ENCODE measurements at places on chromosomes 1 and 21.
A peak's percentile ranks its signal among the peaks of the same experiment; 100 is the strongest.

- DNase-seq = no peak
Measured at GRCh38 chr21:29293495-29293894, 5.2 kb upstream of the BACH1 start.

GRCh38 chr1:229456016-229456415 lies 22.1 kb upstream of the ACTA1 start:
- DNase-seq = no peak

GRCh38 chr1:96845464-96845863 lies 123.9 kb downstream of the PTBP2 start:
- peak; percentile 37 for DNase-seq

GRCh38 chr1:11650331-11650991 lies 3.8 kb downstream of the FBXO2 start:
- DNase-seq = peak; percentile 79

DNA sequence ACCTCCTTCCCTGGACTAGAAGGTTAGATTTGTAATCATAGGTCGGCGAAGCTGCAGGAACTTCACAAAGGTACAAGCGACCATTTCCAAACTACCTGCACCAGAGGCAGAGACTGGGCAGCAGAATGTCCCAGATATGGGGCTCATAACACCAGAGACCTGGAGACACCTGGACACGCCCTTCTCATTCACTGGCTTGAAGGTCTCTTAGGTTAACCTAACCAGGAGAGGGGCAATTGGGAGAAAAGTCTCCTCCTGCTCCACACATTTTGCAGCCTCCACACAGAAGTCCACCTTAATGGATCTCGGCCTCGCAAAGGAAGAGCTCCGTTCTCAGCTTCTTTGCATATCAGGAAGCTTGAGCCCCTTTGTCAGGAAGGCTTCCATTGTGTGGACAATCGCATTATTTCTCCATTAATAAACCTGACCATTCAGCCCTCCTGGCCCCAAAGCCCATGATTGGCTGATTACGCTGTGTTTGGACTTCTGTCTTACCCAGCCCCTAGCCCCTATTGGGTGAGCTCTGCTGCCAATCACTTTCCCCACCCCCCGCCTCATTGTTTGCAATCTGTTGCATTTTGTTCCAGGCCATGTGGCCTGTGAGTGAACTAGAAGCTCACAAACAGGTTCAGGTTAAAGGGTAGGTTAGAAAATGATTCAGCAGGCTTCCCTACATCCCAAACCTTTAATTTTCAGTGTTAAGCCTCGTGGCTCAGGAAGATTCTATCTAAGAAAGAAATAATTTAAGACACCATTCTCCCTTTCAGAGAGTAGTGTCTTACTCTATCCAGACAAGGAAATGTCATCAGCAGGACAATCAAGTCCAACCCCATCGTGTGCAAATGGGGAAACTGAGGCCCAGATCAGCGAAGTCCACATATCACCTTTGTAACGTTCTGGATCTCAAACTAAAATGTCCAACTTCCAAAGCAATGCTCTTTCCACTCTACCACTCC lies 2.8 kb downstream of the MYCL start:
- DNase-seq = no peak

DNA sequence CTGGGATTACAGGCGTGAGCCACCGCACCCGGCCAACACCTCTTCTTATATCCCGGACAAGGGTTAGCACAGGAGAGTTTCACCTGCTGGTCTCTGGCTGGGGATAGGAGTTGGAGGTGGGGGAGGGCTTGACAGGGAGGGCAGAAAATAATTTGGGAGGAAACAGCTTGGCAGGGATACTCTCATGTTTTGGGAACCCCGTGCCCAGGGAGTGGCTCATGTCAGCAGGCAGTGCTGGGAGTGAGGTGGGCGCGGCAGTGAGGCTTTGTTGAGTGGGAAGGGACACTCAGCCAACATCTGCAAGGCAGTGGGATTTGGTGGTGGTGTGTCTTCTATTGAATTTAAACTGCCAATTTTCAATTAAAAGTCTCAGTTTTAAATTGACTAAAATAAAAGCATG lies 1.1 kb upstream of the THEM5 start:
- DNase-seq = no peak

Measured in kidney tubule cell (primary cell).